ENCODE measurements at places on chromosomes 1 and 21.

- no peak for DNase-seq
Observed at GRCh38 chr1:85376356-85376755, 88.6 kb downstream of the DDAH1 start.

GRCh38 chr1:149848340-149849110, 50.8 kb upstream of the BOLA1 start:
- DNase-seq, result no peak

DNA sequence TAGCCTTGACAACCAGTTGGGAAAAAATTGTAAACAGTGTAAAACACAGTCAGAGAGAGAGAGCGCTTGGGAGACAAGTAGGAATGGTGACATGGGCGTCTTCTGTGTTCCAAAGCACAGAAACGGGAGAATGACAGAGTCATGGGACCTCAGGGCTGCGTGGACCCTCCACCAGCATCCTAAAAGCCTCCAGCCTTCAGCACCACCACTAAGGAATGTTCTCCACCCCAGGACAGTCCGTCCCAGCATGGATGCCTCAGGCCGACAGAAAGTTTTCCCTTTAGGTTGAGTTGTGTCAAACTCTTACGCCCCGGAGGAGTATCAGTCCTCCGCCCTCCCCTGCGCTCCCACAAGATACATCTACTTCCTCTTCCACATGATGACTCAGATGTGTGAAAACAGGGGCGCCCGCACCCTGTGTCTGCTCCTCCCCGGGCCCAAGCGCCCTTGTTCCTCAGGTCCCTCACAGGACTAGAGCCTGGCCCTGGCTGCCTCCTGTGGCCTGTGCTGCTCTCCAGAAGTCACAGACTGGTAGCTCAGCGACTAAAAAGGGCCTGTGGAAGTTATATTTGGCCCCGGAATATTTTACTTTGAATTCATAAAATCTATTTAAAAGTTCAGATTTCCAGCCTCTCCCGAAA, 63.9 kb upstream of the EFHD2 start:
- peak; percentile 72 for DNase-seq

- DNase-seq, result no peak
Observed at GRCh38 chr1:41018018-41018410, 3.5 kb downstream of the SLFNL1 start.

- DNase-seq, result no peak
Observed at GRCh38 chr1:70038025-70038424, 167.4 kb downstream of the LRRC40 start.

DNA sequence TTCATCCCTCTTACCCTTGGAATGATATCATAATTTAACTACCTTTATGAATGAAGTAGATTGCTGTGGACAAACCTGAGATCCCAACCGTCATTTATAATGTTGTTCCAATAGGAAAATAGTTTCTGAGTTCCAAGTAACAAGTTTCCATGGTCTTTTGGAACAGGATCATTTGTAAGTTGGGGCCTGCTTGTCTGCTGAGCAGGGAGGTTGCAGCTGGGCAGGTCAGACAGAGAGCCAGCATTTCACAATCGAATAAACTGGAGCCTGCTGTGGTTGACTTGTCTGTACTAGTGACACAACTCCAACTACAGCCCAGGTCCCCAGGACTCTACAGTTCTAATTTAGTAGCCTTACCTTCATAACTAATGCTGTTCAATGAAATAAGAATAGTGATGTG, 18.6 kb upstream of the RALGPS2 start:
- no peak for DNase-seq

DNA sequence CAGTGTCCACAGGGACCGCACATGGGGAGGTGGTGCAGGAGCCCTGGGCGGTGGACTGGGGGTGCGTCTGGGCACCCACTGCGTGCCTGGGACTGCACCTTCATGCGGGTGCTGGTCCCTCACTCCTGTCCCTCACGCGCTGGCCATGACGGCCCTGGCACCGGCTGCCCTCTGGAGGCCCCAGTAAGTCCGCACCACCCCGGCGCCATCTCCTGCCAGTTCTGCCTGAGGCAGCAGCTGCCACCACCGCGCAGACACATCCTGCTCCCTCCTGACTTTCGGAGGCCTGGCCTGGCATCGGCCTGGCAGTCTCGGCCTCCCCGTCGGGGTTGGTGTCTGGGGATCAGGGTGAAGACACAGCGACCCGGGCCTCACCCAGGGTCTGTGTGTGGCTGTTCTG, 64.8 kb downstream of the MORN1 start:
- DNase-seq, result no peak

DNA sequence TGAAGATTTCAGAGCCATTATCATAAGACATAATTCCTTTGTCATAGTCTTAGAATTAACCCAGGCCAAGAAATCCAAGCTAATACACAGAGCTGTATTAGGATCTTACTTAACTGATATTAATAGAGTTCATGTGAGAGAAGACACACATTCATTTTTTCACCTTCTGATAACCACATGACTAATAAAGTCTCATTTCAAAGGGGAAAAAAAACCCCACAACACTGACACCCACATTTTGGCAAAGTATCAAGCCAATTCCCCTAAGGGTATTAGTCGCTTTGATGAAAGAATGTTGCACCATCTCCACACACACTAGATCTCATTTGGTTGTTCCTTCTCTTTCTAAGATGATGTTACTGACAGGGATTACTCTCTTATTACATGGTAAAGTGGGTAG, 344.4 kb upstream of the ESRRG start:
- no peak for DNase-seq

DNA sequence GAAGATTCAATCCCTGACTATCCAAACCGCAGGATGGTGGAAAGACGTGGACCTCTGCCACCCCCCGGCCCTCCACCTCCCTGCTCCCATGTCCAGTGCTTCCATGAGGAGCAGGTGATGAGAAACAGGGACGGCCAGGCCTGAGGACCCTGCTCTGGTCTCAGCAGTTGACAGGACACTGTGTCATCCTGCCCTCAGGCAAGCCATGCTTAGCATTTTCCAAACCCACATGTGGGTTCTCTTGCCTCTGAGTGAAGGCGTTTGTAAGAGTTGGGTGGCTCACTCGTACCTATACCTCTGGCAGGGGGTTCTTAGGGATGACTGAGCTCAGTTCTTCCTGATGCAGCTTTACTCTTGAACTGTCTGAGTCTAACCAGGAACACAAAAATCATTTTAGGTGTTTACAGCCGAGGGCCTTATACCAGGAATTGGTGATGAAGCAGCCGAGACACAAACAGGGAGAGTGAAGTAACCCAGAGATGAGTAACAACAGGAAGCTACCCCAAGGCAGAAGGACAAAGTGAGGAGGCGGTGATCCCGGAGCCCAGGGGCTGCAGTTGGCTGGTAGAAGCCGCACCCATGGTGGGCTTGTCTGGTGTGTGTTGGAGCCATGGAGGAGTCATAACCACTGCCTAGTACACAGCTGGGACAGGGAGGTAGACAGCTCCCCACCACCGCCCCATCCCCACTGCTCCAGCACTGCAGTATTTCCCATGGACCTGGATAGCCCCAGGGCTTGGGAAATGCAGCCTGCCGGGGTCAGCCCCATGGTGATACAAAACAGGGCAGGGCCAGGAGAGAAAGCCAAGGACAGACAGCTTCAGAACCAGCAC, 21.4 kb downstream of the MYBPH start:
- DNase-seq, result no peak

DNA sequence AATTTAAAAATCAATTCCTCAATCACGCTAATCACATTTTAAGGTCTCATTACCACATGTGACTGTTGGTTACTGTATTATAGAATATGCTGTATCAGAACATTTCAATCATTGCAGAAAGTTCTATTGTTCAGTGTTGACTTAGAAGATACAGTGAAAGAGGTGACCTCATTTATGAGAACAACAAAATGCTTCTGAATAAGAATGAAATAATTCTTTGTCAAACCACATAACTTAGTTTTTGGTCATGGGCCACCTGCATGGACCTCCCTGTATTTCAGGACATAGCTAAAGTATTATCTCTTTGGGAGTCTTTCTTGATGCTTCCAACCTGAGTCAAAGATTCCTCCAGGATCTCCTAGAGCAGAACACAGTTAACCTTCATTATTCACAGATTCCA, 22.3 kb downstream of the MFSD2A start:
- DNase-seq, result no peak

GRCh38 chr1:6832531-6833188, 47.4 kb downstream of the CAMTA1 start:
- DNase-seq, result no peak

- no peak for DNase-seq
Observed at GRCh38 chr1:219058891-219059820, 114.5 kb upstream of the LYPLAL1 start.

DNA sequence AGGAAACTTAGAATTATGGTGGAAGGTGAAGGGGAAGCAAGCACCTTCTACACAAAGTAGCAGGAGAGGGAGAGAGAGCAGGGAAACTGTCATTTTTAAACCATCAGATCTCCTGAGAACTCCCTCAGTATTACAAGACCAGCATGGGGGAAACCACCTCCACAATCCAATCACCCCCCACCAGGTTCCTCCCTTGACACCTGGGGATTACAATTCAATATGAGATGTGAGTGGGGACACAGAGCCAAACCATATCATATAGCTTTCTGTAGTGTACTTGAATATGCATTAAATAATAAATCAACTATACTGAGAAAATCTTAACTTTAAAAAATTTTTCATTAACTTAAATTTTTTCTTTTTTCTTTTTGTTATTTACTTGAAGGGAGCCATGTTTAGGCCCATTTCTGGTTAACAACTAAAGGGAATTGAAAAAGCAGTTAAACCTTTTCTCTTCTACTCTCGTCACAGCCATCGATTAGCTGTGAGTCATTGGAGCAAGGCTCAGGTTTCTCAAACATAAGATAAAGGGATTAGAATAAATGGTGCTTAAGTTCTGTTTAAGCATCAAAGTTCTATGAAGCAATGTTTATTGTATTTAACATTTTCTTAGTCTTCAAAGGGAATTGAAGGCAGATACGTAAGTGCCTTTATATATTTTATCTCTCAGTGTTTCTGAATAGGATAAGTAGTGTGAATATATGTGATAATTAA, 72.2 kb upstream of the DPT start:
- no peak for DNase-seq

GRCh38 chr21:46182548-46183336, 1.5 kb downstream of the SPATC1L start:
- no peak for DNase-seq

DNA sequence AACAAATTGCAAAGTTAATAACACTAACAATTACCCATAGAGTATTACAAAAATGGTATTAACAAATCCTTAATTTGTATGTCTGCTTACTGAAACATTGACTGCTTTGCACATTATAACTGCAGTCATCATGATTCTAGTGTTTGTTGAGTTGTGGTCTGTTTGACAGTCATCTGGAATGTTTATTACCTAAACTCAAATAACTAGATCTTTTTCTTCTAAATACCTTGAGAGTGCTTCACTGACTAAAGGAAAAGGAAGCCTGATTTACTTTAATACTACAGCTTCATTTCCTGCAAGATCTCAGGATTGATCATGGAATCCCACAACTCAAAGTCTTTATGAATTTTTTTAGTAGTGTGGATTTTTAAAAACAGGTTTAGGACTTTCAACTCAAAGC, 70.0 kb downstream of the HMCN1 start:
- DNase-seq, result no peak

- DNase-seq, result no peak
Observed at GRCh38 chr1:60963167-60963940, 119.0 kb upstream of the NFIA start.

- DNase-seq, result no peak
Observed at GRCh38 chr1:4557949-4558348, 96.5 kb upstream of the AJAP1 start.

DNA sequence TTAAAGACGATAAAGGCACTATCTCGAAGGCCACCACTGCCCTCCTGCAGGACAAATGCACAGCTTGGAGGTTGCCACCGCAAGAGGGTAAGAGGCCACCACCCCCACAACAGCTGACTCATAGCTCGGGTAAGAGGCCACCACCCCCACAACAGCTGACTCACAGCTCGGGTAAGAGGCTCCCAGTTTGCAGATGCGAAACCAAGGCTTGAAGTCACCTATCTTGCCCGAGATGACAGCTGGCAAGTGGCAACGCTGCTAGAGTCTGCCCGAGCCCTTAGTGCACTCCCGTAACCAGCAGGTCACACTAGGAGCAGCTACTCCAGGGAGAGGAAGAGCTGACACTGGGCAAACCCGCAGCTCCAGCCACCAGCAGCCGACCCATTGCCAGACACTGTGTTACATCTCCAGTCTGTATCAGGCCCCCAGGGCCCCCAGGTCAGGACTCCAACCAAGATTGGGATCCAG, 17.1 kb upstream of the SPSB1 start:
- peak; percentile 36 for DNase-seq

- DNase-seq, result no peak
Observed at GRCh38 chr1:221294242-221294641, 415.0 kb downstream of the HLX start.

GRCh38 chr1:169193191-169193850, 86.8 kb downstream of the ATP1B1 start:
- no peak for DNase-seq

- DNase-seq, result no peak
Observed at GRCh38 chr1:220031287-220031686, 15.0 kb downstream of the EPRS1 start.

DNA sequence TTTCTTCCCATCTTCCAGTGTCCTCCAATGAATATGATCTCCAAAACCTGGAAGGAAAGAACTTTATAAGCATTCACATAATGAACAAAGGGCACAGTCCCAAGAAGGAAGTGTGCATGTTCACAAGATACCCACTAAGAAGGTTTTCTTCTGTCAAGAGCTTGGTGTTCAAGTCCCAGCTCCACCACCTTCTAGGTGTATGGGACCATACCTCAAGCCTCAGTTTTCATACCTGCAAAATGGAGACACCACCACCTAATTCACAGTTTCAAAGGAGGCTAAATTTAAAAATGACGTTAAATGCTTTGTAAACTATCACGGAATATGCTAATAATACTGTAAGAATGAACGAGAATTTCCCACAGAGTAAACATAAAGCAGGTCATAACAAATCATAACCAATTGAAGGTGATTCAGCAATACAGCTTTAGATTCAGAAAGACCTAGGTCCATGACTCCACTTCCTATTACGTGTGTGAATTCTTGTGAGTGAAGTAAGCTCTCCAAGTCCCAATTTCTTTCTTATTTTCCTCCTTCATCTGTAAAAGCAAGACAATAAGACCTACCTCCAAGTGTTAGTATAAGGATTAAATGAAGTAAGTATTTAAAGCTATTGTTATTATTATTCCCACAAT, 8.1 kb upstream of the KTI12 start:
- no peak for DNase-seq

GRCh38 chr1:20987831-20988825, 188.6 kb downstream of the EIF4G3 start:
- no peak for DNase-seq

DNA sequence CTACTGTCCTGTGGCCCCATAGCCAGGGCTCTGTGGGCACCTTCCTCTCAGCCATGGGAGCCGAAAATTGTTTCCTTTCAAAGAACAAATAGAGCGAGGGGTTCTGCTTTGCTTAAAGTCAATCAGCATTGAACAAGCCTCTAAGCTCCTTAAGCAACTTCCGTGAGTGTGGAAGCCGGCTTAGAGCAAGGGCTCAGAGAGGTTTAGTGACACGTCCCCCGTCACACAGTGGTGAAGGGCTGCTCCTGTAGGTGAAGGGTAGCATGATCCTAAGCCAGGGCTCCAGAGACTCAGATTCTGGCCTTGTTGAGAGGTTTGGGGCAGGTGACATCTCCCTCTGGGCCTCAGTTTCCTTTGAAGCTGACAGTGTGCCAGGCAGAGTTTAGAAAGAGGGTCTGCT, 94.0 kb upstream of the WNT4 start:
- DNase-seq, result no peak

Data from CD4-positive, alpha-beta T cell treated with Interleukin-1 beta for 1 hour (primary cell).